ENCODE measurements at places on chromosomes 1 and 21.

GRCh38 chr1:904310-904950, 19.3 kb upstream of the SAMD11 start:
- DNase-seq = peak; percentile 37

- no peak for DNase-seq
These were observed 1.2 kb downstream of the JMJD4 start for GRCh38 chr1:227733751-227734545.

DNA sequence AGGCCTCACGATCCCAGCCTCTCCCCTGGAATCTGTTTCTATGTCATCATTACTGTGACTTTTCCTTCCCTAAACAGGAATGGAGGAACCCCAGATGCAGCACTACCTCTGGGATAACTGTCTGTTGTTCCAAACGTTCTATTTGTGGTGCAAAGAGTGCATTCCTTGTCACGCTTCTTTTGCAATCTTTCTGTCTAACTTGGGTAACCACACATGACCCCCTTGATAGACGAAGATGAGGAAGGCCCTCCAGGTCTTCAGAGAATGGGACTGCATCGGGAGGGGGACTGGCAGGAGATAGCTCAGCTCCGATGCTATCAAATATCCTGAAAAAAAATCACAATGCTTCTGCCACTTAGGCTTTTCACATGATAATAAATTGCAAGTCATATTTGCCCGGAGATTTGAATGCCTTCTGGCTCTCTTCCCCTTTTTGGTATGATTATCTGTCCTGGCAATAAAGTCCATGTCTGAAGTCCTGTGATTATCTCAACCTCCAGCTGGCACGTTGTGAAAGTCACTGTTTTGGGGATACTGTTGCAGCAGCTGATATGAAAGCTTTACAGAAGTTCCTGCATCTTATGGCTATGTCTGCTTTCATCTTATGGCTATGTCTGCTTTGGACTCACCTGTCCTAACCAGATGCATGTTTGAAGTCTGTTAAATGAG, 148.7 kb upstream of the LMO4 start:
- DNase-seq = no peak

- DNase-seq = peak; percentile 15
These were observed 94.6 kb downstream of the ZC3H11B start for GRCh38 chr1:219518168-219518906.

DNA sequence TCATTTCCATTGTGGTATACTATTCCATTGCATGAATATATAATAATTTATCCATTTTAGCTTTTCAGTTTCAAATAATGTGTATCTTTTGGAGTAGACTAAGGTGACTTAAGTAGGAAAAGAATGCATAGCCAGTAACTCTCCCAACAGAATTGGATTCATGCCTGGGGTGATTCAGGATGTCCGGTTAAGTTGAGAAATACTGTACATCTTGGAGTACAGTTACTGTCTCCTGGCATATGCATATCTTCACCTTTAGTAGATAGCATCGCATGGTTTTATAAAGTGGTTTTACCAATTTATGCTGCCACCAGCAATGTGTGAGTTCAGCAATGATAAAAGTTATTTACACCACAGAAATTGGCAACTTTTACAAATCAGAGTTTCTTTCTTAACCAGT, 18.6 kb upstream of the SLC6A9 start:
- no peak for DNase-seq

- no peak for DNase-seq
These were observed 82.2 kb upstream of the SLFNL1 start for GRCh38 chr1:41103766-41104165.

GRCh38 chr1:160553778-160554177, 25.5 kb downstream of the CD84 start:
- DNase-seq = no peak

DNA sequence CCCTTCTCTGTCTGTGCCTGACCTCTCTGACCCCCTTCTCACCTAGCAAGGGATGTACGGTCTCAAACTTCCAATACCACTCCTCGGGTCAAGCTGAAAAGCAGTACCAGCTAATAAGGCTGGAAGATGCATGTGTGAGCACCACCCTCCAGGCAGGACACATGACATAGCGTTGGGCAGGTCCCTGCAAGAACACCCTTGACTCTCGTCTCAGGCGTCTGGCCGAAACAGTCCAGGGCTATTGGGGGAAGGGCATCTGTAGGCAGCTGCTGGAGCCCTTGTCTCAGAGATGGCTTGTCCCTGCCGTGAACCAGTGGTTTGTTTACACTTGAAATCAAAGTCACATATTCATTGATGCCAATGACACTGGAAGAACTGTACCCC, 56.5 kb downstream of the CD46 start:
- no peak for DNase-seq

GRCh38 chr1:201281573-201281972, 1.7 kb upstream of the PKP1 start:
- DNase-seq = no peak

DNA sequence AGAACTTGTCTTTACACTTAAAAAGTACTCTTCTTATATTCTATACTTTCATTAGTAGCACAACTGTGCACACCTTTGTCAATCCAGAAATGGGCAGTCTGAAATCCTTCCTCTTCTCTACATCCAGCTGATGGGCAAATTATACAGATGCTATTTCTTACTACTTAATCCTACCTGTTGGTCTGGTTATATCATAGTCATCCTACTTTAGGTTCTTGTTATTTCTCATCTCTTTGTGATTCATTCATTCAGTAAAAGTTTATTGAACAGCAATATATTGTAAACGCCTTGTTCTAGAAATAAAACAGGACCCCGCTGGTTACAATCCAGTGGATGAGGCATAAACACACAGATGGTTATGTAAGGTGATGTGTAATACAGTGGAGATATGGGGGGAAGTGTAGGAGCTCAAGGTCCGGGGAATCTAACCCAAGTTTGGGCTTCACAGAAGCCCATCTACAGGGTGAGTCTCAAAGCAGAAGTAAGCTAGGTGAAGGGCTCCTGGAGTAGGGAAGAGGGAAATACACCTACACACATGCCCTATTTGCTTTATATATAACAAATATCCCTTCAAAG, 11.8 kb upstream of the FUBP1 start:
- DNase-seq = no peak

Measured in smooth muscle cell of the brain vasculature (primary cell).